ENCODE measurements at places on chromosomes 2 and 18.

DNA sequence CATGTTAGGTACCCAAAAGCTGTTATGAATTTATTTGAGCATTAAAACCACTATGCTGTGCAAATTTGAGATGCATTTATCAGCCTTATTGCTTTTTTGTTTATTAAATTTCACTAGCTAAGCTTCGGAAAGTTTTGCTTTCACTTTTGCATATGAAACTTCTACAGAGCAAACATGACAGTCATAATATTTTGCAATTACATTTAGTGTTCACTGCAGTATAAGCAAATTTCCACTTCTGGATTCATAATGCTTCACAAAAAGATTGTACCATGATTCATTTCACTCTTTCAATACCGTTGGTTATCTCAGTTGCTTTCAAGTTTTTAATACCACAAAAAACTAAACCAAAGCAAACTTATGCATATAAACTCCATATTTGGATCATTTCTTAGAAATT is 228.7 kb upstream of the SLC8A1 start:
- no peak for DNase-seq

- DNase-seq, result no peak
These were observed 35.8 kb downstream of the SH3RF3 start for GRCh38 chr2:109164739-109165221.

GRCh38 chr18:55627007-55627406 is 39.0 kb upstream of the TCF4 start:
- DNase-seq, result no peak

DNA sequence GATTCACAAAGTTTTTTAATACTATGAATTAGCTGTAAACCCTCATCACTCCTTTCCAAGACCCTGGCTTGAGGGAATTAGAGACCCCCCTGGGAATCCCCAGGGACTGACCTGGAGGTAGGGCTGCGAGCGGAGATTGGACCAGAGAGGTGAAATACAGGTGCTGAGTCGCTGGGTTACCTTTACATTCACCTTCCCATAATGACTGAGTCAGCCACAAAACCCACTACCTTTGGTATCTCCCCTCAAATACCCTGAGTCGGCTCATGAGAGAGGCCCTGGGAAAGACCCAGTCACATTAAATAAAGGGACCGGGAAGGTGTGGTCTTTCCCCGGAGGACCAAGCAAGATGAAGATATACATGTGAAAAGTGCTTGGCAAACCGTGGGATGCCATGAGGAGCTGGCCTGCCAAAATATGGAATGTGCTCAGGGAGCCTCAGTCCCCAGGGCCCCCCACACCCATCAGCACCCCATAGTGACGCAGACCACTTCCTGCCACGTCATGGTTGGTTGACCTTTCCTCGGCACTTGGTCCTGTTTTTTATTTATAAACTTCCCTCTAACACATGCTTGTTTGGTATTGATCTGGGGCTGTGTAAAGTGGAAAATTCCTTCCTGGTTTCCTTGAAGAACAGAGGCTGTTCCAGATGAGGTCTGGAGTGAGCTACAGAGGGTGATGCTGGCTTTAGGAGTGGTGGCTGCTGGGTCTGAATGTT is 51.4 kb downstream of the IL1RL2 start:
- DNase-seq, result no peak

DNA sequence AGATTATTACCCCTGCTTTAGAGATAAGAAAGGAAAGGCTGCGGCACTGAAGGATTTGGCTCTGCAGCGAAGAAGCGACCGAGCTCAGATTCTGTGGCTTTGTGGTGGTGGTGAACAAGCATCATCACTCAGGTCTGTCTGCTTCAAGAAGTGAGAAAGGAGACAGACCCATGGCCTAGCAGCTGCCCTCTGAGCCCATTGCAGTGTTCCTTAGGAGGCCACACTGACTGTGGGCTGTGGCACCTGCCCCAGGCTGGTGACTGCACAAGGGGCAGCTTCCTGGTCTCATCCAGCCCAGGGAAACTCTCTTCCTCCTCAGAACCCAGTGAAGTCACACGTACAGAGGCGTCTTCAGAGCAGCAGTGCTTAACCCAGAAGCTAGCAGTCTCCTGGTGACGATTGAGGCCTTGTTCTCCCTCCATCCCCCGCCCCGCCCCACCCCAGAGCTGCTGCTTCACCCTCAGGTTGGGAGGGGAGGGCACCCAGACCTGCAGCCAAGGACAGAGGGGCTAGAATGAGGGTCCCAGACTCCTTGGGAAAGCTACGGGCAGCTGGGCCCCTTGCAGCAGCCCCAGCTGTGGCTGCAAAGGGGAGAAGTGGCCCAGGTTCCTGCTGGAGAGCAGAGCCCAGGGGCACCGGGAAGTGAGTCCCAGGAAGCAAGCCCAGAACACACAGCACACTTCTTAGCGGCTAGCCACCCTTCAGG is 22.2 kb downstream of the BIN1 start:
- DNase-seq, result no peak

Measured in stimulated activated CD4-positive, alpha-beta T cell treated with anti-CD3 and anti-CD28 coated beads, Interleukin-12 subunit alpha, Interleukin-12 subunit beta, amount 100 ng/mL, for 4 hours (primary cell).